Esophagus mucosa (tissue), 1 donor: ENCODE measurements at places on chromosomes 1 and 21. TPM values are rescaled to one million over a fixed set of nuclear protein-coding genes. Genes with fewer than 3 reads are reported as not detected.

The PLEKHG5 gene
- total RNA-seq: 24.4 TPM

The LRRIQ3 gene
- 0.28 TPM for total RNA-seq

The FCGR1A gene
- 0.40 TPM for total RNA-seq

The PWP2 gene
- 2.5 TPM for total RNA-seq

The LRRC7 gene
- 0.08 TPM for total RNA-seq

The NRDC gene
- 94.9 TPM for total RNA-seq

The PLA2G4A gene
- total RNA-seq: 8.4 TPM

The MYCL gene
- total RNA-seq: 16.9 TPM

The ADGRL2 gene
- total RNA-seq: 40.5 TPM

The FHAD1 gene
- 0.32 TPM for total RNA-seq

The S100A1 gene
- total RNA-seq: 0.44 TPM

The KLHDC8A gene
- total RNA-seq: 3.1 TPM

The ADAMTS5 gene
- total RNA-seq: 0.80 TPM
